Left ventricle myocardium inferior (tissue), 1 donor: ENCODE measurements at places on chromosomes 2 and 18.

DNA sequence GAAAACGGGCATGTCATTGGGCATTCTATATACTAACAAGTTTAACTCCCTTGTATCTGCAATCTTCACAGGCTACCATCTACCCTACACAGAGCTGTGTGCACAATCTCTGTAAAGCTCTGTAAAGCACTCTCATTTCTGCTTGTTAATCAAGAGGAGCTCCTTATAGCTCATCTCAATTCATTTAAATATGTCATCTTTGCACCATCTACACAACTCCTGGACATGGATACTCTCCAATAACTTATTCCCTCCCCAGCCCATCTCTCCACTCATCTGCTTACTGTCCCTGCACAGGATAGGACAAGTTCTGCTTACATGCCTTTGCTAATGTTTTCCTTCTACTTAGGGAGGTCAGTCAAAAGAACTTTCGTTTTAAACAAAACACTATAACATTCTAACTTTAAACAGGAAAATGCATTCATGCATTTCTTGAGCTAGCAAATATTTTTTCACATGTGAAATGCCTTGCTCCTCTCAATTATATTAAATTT, 61.4 kb downstream of the DPP4 start:
- no peak for DNase-seq

GRCh38 chr2:17617516-17617915, 77.0 kb downstream of the VSNL1 start:
- DNase-seq, result no peak

- DNase-seq, result no peak
These were observed 41.7 kb downstream of the ST3GAL5 start for GRCh38 chr2:85847051-85847588.

GRCh38 chr2:122186761-122187222, 431.3 kb downstream of the TSN start:
- DNase-seq, result no peak

- DNase-seq, result no peak
These were observed 65.1 kb downstream of the LOXHD1 start for GRCh38 chr18:46591783-46592391.

DNA sequence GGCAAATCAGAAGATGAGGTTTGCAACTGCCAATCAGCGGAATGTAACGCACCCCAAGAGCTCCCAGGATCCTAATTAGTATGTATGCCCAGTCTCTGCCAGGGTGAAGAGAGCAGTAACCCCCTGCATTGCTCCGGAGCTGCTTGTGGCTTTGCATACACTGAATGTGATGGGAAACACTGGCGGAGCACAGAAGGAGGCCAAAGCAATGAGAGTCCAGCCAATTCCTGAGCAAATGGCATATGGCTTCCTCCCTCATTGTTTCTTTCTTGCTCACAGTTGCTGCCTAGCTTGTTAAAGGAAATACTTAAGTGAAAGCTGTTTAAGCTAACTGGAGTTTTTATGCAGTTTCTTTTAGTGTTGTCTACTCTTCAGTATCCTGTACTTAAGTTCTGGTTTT, 343.5 kb upstream of the NT5C1B start:
- no peak for DNase-seq

GRCh38 chr2:148646231-148646559, 1.6 kb downstream of the EPC2 start:
- no peak for DNase-seq

- no peak for DNase-seq
These were observed 28.2 kb downstream of the SFXN5 start for GRCh38 chr2:73043276-73043675.
